ENCODE measurements at places on chromosomes 3 and 15. TPM values are rescaled to one million over a fixed set of nuclear protein-coding genes. Genes with fewer than 3 reads are reported as not detected.
A peak's percentile ranks its signal among the peaks of the same experiment; 100 is the strongest.

- DNase-seq = no peak
Observed at GRCh38 chr3:149487598-149488197, 13.2 kb downstream of the TM4SF4 start.

GRCh38 chr3:152314677-152315353 is 46.1 kb downstream of the MBNL1 start:
- DNase-seq = no peak

- peak; percentile 57 for DNase-seq
Observed at GRCh38 chr3:6928064-6928463, 67.1 kb downstream of the GRM7 start.

Gene LEO1
- total RNA-seq = 18.0 TPM

DNA sequence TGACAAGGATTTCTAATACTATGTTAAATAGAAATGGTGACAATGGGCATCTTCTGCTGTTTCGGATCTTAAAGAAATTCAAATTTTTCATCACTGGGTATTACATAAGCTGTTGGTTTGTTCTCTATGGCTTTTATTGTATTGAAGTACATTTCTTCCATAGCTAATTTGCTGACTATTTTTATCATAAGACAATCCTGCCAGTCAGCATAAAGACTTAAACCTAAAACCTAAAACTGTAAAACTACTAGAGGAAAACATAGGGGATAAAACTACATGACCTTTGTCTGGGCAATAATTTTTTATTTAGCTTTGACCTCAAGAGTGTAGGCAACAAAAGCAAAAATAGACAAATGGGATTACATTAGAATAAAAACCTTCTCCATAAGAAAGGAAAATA is 1017.4 kb downstream of the SI start:
- DNase-seq = no peak

- no peak for DNase-seq
Observed at GRCh38 chr3:32457971-32458471, 44.6 kb downstream of the CMTM6 start.

- DNase-seq = no peak
Observed at GRCh38 chr15:22262613-22263020, 182.3 kb downstream of the OR4M2 start.

DNA sequence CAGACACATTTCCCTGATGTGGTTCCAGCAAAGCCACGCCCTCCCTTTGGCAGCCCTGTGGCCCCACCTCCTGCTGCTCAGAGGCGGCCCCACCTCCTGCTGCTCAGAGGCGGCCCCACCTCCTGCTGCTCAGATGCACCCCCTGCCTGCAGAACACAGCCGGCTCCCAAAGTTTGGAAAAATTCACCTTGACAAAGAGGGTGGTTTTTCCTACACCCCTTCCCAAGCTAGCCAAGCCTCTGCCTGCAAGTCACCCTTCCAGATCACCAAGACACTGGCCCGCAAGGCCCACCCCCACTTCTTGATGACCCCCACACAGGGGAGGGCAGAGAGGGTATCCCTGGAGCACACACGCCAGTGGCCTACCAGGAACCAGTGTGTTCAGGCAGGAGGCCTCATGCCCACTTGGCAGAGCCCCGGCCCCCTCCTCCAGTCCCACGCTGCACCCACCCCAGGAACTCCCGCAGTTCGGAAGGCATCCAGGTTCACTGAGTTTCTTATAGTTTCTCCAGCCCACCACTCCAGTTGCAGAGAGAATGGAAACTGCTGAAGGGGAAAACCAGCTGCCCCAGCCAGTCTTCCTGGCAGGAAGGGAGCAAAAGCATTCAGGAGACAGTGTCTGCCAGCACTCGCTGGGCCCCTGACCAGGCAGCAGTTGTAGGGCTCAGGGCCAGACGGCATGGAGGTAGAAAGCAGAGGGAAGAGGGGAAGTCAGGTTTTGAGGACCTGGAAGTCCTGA is 2.3 kb upstream of the HAPLN3 start:
- DNase-seq = peak; percentile 80

- DNase-seq = peak; percentile 23
Observed at GRCh38 chr3:33277193-33277882, at the start of gene FBXL2. FBXL2 (plus strand) TSS chr3:33277442; CDS start chr3:33277513, 71 bp downstream.

DNA sequence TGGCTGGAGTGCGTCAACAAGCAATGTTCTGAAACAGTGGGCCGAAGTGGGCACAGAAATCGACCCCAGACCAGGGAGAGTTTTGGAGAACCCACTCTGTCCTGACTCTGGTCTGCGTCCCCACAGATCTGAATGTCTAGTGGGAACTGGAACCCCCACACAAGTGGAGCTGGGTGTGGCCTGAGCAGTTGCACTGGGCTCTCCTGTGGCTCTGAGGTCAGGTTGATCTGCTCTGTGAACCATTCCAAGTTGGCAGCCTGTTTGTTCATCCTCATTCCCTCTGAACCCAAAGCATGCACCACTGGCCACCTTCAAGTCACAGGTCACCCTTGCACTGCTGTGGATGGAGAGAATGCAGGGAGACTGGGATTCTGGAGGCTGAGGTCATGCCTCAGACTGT is 60.5 kb downstream of the STARD5 start:
- no peak for DNase-seq

DNA sequence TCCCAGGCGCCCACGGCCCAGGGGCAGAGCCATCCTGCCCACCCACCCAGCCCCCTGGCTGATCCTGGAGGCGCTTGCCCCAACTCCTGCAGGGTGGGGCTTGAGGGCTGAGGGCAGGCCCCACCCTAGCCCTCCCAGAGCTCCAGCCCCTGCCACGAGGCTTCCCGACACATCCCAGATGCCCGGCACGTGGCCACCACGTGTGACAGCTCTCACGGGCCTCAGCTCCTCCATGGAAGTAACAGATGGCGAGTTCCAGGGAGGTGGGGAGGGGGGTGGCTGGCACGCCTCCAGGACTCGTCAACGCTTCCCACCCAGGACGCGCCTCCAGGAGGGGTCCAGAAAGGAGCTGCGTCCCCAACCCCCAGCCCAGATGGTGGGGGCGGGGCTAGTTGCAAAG is 29.1 kb downstream of the PLXND1 start:
- peak; percentile 51 for DNase-seq
